KBM-7 (cell line): ENCODE measurements at places on chromosomes 6 and 20.

- DNase-seq: no peak
Measured at GRCh38 chr6:34384321-34385153, 7.9 kb downstream of the NUDT3 start.

DNA sequence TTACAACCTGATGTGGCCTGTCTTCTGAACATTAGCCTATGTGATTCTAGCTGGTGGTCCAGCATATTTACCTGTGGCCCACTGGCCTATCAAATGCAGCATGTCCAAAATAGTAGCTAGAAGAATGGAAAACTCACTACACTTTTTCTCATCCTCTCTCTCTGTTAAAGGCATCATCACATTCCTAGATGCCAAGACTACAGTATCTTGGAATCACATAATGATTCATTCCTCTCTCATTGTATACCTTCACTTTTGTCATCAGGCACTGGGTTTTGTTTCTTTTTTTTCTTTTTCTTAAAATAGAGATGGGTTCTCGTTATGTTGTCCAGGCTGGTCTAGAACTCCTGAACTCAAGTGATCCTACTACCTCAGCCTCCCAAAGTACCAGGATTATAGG is 45.0 kb downstream of the FAM83B start:
- DNase-seq: no peak

- peak; percentile 55 for DNase-seq
Measured at GRCh38 chr6:11618533-11618932, 81.0 kb downstream of the TMEM170B start.

DNA sequence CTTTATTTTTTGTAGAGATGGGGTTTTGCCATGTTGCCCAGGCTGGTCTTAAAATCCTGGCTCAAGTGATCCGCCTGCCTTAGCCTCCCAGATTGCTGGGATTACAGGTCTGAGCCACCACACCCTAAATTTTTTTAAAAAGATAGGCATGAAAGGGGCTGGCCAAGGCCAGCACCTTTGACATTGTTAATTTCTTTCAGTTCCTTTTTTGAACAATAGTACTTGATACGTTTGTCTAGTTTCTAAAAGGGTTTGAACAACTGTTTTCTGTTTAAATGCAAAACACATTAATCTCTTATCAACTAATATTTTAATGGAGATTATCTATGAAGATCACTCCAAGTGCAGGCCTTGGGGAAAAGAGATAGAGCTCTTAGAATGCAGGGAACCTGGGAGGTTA is 37.6 kb upstream of the PTPRK start:
- DNase-seq: no peak

DNA sequence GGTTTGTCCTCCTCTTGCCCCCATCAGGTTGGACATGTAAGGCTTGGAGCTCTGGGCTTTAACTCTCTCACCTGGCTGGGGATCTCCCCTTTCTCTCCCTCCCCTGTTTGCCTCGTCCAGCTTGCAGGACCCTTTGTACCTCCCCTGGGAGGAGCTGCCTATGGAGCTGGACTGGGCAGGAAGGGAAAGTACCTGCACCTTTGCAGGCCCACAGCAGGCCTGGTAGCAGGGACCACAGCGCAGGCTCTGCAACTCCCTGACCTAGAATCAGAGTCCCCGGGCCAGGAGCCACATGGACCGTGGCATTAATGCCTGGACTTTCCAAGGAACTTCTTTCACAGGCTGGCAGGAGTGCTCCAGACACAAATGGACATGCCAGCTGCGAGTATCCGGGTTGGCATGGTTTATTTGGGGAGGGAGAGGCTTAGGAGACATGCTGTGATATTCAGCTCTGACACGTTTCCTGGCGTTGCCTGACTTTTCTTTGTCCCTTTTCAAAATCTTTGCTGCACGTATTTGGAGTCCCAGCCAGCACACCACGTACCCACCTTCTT is 268.5 kb upstream of the EXOC2 start:
- DNase-seq: no peak

- no peak for DNase-seq
Measured at GRCh38 chr20:17748279-17748678, 48.5 kb downstream of the BANF2 start.

DNA sequence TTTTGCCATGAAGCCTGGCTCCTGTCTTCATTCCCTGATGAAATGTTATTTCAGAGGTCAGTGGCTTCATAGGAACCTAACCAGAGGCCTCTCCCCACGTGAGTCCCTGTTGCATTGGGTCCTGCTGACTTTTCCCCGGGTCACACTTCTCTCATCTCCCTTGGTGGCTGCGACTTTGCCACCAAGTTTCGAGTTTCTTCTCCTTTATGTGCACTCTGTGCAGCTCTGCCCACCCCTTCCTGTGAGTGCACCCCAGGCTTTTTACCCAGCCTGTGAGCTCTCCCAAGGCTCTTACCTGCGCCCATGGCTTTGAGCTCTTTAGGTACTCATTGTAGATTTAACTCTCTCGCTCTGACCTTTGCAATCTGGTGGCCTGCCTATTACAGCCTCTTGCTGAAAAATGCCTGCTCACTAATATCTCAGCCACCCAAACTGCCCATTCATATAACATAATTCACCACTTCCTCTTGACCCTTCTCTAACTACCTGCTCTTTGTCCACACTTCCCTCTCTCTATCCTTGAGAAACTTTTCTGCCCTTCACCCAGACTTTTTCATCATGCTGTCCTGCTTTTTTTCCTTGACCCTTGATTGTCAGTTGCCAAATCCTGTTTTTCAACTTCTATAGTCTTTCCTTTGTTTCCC is 105.9 kb downstream of the SASH1 start:
- no peak for DNase-seq

GRCh38 chr6:90893400-90893799 is 306.5 kb upstream of the MAP3K7 start:
- DNase-seq: peak; percentile 16

DNA sequence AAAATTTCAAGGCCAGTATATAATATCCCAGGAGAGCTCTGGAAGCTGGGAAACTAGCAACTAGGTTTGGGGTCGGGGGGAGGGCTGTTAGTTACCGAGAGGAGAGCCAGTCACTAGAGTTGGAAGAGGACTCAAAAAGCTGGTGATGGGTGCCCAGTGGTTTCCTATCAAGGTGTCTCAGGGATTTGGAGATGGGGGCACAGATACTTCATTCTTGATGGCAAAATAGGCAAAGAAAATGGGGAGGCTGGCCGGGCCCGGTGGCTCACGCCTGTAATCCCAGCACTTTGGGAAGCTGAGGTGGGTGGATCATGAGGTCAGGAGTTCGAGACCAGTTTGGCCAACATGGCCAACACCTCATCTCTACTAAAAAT is 805 bp downstream of the PHF1 start:
- no peak for DNase-seq
